ENCODE measurements at places on chromosomes 13 and 19.

DNA sequence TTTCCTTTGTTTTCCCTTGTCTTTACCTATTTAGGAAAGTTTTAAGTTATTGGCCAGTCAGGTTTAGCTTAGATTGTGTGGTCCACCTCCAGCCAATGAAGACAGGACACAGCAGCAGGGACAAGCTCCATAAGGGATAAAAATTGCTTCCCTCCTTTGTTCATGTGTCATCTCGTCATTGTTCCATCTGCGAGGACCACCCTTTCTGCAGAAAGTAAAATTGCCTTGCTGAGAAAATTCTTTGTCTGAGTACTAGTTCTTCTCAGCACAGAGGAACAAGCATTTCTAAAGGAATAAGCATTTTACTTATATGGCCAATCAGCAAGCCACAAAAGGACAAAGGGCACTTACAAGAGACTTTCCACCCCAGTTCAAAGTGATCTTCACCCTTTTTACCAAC lies 11.4 kb downstream of the ZNF560 start:
- DNase-seq, result no peak

- DNase-seq, result peak; percentile 21
These were observed 44.1 kb upstream of the RANBP3 start for GRCh38 chr19:6021878-6022569.

- DNase-seq, result no peak
These were observed 150.2 kb downstream of the NDFIP2 start for GRCh38 chr13:79631051-79631659.

GRCh38 chr13:25175431-25175830 lies 3.3 kb upstream of the AMER2 start:
- no peak for DNase-seq

DNA sequence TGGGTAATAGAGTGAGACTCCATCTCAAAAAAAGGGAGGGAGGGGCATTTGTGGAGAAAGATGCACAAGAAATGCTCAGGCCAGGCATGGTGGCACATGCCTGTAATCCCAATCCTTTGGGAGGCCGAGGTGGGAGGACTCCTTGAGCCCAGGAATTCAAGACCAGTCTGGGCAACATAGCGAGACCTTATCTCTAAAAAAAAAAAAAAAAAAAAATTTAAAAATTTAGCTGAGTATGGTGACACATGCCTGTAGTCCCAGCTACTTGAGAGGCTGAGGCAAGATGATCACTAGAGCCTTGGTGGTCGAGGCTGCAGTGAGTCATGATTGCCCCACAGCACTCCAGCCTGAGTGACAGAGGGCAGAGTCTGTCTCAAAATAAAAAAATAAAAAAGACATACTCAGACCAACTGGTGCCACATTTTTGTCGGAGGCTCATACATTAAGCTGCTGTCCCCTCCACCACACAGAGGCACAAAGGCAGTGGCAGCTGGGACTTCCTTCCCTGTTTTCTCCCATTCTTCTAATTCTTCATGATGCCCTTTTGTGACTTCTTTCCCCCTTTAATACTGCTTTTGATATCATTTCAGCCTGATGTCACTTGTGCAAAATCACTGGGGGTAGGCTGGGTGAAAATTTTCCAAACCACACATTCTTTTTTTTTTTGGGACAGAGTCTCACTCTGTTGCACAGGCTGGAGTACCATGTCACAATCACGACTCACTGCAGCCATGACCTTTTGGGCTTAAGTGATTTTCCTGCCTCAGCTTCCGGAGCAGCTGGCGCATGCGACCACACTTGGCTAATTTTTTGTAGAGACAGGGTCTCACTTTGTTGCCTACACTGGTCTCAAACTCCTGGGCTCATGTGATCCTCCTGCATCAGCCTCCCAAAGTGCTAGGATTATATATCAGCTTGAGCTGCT lies 26.8 kb upstream of the CXCL17 start:
- no peak for DNase-seq

- no peak for DNase-seq
These were observed 78.1 kb downstream of the PCDH9 start for GRCh38 chr13:67152085-67152484.

DNA sequence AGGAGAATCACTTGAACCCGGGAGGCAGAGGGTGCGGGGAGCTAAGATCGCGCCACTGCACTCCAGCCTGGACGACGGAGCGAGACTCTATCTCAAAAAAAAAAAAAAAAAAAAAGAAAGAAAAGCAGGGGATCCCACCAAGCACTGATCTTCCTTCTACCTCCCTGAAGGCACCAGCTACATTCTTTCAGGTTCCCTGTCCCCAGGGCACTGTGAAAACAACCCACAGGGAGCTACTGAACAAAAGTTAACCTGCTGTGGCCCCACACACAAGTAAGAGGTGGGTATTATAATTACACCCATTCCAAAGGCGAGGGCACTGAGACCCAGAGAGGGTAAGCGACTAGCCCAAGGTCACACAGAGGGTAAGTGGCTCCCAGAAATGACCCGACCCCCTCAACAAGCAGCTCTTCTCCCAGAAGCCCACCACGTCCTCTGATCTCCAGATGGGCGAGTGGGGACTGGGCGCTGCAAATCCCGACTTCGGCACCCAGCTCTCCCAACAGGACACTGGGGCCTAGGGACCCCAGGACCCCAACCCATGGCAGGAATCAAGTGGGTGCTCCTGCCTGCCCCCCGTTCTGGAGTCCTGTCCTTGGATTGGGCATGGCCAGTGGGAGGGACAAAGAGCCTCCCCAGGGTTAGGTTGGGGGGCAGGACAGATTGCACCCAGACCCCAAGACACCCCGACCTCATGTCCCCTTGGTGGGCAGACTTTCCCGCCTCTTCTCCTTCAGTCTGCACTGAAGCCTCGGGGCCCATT lies 2.4 kb downstream of the LMNB2 start:
- no peak for DNase-seq

GRCh38 chr13:29438769-29439168 lies 156.7 kb downstream of the SLC7A1 start:
- no peak for DNase-seq

GRCh38 chr13:60335531-60335930 lies 61.5 kb upstream of the TDRD3 start:
- DNase-seq, result no peak

DNA sequence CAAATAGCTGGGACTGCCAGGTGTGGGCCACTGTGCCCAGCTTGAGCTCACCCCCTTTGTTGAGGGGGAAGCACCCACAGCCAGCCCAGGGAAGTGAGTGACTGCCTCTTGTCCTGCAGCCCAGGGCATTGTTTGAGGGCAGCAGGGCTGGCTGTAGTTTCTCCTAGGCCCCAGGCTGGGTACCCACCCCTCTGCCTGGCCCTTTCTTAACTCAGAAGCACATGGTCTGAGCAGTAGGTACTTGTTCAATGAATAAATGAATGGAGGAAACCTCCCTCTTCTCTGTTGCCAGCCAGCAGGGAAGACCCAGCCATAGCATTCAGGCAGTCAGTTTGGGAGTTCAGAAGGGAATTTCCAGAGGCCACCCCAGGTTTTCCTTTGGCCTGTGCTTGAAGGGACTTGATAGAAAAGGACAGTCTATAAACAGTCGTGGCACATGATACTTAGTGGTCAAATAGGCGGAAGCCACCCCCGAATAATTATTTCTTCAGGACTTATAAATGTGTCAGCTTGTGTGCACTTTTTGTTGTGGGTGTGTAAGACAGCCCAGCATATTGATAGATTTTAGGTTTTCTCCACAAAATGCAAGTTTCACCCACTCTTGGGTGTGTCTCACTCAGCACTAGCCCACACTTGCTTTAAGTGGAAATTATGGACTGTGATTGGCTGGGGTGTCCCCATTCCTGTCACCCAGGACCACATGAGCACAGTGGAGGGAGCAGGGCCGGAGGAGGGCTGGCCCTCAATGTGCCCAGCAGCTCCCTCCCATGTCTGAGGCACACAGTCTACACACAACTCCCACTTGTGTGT lies 33.1 kb downstream of the GATAD2A start:
- no peak for DNase-seq

- no peak for DNase-seq
These were observed 4.1 kb downstream of the DLL3 start for GRCh38 chr19:39502640-39503417.

DNA sequence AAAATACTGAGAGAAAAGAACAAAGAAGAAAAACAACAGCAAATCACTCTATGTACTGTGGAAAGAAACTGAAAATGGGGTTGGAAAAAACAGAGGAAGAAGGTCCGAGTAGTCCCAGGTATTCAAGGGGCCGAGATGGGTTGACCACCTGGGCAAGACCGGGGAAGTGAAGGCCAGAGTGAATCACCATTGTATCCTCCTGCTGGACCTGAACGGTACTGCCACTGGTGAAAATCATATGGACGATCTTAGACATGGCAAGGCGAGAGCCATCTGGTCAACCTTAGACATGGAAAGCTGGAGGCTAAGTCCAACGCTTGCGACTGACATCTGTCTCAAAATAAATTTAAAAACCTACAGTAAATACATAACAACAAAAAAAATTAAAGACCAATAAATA lies 44.4 kb upstream of the ZNF91 start:
- DNase-seq, result no peak

GRCh38 chr13:113800576-113800926 lies 41.5 kb downstream of the TMEM255B start:
- no peak for DNase-seq

- no peak for DNase-seq
These were observed at the start of gene NOTCH3 for GRCh38 chr19:15200553-15201364. TSS of gene NOTCH3 (minus strand) at chr19:15200995. CDS start at chr19:15200905, 90 bp downstream.

DNA sequence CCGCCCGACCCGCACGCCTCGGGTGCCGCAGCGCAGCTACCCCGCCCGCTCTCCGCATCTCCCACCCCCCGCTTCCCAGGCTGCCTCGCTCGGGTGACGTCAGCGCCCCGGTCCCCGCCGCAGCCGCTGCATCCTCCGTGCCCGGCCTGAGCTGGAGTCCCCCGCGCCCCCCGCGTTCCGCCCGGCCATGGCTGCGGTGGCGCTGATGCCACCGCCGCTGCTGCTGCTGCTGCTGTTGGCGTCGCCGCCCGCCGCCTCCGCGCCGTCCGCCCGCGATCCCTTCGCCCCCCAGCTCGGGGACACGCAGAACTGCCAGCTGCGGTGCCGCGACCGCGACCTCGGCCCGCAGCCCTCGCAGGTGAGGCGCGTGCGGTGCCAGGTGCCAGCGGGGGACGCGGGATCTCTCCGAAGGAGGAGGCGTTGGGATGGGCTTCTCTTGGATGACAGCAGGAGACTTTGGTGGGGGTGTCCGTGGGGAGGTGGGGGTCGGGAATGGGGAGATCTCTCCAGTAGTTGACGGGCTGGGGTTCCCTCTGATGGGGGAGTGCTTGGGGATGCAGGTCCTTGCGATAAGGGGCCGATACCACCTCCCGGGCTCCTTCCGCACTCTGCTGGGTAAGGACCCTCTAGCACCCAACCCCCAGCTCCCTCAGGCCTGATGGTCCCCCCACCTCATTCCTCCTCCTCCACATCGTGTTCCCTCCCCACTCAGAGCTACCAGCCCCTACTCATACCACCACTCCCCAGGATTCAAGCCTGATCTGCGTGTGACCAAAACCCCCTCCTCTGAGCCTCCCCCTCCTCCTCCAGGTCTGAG lies at the start of gene TMEM59L:
Gene TMEM59L (plus strand): TSS at position 99 of the 817 bp plus-strand sequence. CDS start 89 bp downstream, at position 188.
- DNase-seq, result no peak

DNA sequence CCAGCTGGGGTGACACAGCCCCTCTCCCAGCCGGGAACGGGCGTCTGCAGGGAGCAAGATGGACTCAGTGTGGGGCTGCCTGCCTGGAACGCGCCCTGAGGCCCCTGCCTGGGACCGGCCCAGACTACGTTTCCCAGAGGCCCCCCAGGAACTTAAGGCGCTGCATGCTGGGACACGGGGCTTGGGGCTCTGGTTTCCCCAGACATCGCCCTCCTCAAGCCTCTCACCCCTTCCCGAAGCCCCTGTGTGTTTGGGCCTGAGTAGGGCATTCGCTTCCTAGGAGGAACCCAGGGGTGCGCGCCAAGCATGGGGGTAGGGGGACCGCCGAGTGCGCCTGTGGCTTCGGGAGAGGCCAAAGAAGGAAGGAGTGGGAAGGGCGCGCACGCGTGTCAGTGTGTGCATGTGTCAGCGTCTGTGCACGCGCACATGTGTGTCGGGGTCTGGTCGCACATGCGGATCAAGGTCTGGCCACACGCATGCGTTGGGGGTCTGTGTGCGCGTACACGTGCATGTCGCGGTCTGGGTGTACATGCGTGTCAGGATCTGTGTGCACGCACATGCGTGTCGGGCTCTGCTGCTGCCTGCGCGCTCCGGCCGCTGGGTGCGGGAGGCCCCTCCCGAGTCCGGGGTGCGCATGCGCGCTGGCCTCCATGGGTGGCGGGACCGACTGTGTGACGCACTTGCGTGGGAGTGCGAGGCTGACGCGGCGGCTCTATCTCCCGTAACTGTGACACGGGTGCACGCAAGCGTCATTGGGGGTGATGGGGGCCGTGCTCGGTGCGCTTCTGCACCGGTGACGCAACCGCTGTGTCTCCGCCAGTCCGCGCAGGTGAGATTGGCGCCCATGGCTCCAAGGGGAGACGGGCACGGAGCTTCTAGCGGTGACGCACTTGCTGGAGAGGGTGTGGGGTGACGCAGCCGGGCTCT lies 16.2 kb downstream of the ZNF331 start:
- peak; percentile 68 for DNase-seq

- no peak for DNase-seq
These were observed 989 bp downstream of the NFILZ start for GRCh38 chr19:8631425-8631819.

Measured in AG04450 (cell line).